Stimulated activated CD4-positive, alpha-beta T cell treated with anti-CD3 and anti-CD28 coated beads, Interleukin-1b, Interleukin-23, amount 100 ng/mL, for 1 hour (primary cell): ENCODE measurements at places on chromosomes 3 and 15.

DNA sequence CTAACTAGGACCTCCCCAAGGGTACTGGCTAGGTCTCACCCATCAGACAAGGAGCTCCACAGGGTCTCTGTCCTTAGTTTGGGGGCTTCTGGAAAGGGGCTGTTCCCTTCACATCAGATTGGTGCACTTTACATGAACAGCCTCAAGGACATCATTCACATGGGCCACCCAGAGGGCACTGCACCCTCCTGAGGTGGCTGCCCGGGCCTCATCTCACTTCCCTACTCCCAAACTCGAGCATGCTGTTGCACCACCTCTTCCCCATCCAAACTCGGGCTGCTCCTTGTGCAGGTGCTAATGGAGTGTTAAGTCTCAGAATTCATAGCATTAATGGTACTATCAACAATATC is 48.1 kb downstream of the RAB11A start:
- no peak for DNase-seq

DNA sequence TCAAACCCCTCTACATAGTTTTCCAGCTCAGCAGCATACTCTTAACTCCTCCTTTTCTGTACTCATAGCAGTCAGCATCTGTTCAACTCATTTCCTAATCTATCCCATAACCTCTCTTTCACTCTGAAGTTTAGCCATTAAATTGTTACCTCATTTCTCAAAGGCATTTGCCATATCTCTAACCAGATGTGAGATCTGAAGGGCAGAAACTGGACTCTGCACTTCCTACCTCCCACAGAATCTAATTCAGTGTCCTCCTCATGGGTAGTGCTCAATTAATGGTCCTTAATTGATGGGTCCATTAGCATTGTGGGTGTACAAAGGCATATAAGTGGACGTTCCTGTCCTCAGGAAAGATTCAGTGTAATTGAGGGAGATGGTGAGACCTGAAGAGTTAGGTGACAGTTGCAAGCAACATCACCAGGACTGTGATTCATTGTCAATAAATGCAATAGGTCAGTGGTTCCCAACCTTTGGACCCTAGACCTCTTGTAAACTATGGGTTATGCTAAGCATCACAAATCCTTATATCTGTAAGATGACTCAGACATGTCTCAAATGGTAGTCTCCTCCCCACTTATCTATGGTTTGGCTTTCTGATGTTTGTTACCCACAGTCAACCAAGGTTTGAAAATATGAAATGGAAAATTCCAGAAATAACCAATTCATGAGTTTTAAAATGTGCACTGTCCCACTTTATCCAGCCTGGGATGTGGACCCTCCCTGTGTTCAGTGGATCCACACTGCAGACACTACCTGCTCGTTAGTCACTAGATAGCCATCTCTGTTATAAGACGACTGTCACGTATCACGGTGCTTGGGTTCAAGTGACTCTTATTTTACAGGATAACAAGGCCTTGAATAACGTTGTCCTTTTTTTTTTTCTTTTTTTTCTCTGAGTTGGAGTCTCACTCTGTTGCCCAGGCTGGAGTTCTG is 25.0 kb upstream of the UACA start:
- DNase-seq: no peak

DNA sequence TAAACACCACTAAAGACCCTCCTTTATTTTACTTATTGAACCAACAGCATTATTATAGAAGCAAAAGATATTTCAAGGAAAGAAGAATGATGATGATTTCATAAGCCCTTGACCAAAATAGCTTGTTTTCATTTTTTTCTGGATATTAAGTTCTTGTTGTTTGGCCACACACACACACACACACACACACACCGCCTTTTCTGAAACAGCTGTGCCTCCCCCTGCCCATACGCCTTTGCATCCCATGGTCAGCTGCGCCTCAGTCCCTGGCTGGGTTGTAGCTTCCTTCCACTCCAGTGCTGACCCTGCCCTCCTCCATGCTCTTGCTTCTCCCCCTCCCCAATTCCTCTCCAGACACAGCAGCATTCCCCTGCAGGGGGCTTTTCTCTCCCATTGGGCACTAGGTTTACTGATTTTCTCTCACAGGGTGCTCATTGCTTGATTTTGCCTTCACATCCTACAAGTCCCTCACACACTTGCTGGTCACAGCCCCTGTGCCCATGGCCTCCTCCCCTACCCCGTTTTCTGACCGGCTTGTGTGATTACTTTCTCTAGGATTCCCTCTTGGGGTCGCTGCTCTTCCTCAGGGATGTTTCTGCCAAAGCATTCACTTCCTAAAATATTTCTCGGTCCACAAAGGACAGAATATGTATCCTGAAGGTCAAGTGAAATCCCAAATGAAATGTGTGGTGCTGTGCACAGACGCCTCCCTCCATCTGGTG is 18.4 kb downstream of the MESP1 start:
- no peak for DNase-seq

DNA sequence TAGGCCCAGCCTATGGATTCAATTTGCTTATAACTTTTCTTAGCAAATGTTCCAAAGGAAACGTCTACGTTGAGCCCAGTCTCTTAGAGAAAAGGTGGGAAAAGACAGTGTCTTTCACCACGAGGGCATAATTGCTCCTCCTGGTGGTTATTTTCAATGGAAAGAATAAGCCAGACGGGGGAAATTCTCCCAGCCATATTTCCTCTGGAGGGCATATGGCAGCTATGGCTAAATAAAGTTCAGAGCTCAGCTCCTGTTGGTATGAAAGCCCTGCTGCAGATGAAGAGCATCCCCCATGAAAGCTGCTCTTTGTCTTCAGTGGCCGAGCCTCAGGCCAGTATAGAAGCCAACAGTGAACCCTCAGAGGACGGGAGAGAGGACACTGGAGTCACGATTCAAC is 297.9 kb downstream of the RYR3 start:
- no peak for DNase-seq

DNA sequence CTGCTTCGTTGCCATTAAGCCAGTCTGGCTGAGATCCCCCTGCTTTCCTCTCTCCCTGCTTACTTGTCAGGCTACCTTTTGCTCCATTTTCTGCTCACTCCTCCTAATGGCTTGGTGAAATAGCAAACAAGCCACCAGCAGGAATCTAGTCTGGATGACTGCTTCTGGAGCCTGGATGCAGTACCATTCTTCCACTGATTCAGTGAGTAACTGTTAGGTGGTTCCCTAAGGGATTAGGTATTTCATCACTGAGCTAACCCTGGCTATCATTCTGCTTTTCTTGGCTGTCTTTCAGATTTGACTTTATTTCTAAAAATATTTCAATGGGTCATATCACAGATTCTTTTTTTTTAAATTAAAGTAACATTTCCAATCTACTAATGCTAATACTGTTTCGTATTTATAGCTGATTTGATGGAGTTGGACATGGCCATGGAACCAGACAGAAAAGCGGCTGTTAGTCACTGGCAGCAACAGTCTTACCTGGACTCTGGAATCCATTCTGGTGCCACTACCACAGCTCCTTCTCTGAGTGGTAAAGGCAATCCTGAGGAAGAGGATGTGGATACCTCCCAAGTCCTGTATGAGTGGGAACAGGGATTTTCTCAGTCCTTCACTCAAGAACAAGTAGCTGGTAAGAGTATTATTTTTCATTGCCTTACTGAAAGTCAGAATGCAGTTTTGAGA is 25.0 kb downstream of the CTNNB1 start:
- no peak for DNase-seq
